ENCODE measurements at places on chromosomes 7 and 10. TPM values are rescaled to one million over a fixed set of nuclear protein-coding genes. Genes with fewer than 3 reads are reported as not detected.

ANKRD1 gene
- total RNA-seq = 56.1 TPM

H2BK1 gene
- total RNA-seq = not detected

SLC16A9 gene
- 1.2 TPM for total RNA-seq

HTR7 gene
- total RNA-seq = 22.9 TPM

RAPGEF5 gene
- total RNA-seq = 1.5 TPM

C10orf67 gene
- total RNA-seq = not detected

MICALL2 gene
- total RNA-seq = 31.0 TPM

TFR2 gene
- total RNA-seq = 0.89 TPM

MYL10 gene
- total RNA-seq = not detected

TMEM140 gene
- 3.3 TPM for total RNA-seq
